ENCODE measurements at places on chromosomes 7 and 10.

DNA sequence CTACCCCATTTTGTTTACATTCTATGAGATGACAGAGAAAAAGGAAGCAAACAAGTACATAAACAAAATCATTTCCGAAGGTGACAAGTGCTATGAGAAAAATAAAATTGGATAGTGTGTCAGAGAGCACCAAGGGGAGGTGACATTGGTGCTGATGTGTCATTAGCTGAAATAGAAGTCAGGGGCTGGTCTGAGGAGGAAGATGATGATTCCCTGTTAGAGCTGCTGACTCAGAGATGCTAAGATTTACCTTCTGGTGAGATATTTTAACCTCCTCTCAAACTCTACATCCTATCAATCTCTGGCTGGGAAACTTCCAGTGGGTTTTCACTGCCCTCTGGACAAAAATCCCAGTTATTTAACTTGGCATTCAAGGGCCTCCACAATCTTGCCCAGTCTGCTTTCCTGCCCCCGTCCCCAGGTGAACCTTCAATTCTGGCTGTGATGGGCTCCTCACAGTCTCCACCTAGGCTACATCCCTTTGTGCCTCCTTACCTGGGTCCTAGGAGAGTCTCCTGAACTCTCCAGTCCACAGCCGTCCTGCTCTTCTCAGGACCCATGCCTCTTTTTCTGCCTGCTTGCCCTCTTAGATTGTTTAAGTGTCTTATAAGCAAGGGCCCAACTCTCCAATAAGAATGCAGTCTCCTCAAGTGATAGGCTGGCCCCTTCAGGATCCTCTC, 26.6 kb downstream of the DUSP5 start:
- DNase-seq = no peak

GRCh38 chr10:80196950-80197315, 8.4 kb downstream of the ANXA11 start:
- no peak for DNase-seq

DNA sequence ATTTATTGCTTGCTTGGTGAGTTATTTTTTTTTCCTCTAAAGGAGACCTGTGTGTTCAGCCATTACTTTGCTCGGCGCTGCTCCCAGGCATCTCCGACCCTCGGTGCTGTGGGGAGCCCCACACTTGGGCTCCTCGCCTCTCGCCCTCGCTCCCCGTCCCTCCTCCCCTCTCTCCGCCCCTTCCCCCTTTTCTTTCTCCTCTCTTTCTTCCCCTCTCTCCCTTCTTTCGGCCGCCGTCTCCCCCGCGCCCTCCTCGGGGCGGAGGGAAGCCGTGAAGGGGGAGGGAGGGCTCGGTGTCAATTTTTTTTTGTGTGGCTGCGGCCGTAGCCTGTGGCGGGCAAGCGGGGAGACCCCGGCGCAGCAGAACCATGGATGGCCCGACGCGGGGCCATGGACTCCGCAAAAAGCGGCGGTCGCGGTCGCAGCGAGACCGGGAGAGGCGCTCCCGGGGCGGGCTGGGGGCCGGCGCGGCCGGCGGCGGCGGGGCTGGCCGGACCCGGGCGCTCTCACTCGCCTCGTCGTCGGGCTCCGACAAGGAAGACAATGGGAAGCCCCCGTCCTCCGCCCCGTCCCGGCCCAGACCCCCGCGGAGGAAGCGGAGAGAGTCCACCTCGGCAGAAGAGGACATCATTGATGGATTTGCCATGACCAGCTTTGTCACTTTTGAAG, 1.1 kb downstream of the AUTS2 start:
- DNase-seq = no peak

- no peak for DNase-seq
Measured at GRCh38 chr10:72105710-72106109, 17.4 kb upstream of the SPOCK2 start.

DNA sequence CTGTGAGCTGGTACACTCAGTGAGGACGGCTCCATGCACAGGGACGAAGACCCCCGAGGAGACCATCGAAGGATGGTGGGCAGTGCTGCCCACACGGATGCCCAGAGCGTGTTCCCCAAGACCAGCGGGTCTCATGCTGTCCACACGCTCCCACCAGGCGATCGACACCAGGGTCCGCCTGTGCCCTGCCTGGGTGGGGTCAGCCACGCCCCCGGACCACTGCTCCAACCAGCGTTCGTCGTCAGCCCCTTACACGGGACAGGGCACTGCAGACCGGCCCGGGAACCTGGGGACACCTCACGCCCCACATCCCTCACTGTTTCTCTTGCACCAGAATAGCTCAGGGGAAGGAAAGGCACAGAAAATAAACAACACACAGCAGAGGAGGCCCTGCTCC, 223.5 kb downstream of the DNAJB6 start:
- DNase-seq = no peak

DNA sequence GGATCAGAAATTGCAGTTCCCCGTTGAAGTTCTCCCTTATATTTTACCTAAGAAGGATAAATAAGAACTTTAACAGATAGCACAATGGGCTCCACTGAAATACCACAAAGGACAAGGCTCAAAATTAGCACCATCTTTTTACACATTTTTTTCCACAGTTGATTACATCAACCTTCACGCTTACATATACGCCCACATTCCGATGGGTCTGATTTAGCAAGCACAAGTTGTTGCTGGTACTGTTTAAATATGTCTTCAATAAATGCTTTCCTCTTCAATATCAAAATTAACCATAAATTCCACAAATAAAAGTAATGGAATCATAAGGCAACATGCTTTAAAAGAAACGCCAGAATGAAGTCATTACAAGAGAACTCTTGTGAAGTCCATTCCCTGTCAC, 79.5 kb downstream of the NEBL start:
- no peak for DNase-seq

DNA sequence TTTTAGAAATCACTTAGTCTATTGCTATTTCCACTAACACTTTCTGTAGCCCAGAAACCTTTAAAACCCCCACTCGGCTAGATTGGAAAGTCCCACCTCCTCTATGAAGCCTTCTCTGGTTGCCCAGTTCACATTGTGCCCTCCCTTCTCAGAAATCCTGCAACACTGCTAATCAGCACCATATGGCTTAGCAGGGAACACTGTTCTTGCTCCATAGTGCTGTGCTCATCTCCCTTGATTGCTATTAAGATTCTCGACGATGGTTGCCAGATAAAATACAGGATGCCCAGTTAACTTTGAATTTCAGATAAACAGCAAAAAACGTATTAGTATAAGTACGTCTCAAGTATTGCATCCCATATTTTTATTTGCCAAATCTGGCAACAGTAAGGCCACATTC, 40.1 kb upstream of the XPNPEP1 start:
- no peak for DNase-seq

GRCh38 chr10:43573250-43574000, 991 bp downstream of the ZNF239 start:
- no peak for DNase-seq

DNA sequence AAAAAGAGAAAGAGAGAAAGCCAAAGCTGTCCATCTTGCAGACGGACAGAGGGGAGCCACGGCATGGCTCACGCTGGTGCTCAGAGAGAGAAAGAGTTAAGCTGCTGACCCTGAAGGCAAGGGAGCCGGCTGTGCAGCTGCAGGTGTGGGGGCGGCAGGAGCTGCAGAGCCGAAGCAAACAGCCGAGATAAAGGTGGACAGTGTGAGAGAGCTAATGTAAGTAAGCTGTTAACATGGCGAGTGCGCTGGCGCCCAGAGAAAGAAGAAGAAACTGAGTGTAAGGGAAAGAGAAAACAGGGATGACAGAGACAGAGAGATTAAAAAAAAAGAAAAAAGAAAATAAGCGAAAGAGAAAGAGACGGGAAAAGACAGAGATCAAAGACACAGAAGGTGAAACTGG, 18.2 kb downstream of the COL17A1 start:
- no peak for DNase-seq

DNA sequence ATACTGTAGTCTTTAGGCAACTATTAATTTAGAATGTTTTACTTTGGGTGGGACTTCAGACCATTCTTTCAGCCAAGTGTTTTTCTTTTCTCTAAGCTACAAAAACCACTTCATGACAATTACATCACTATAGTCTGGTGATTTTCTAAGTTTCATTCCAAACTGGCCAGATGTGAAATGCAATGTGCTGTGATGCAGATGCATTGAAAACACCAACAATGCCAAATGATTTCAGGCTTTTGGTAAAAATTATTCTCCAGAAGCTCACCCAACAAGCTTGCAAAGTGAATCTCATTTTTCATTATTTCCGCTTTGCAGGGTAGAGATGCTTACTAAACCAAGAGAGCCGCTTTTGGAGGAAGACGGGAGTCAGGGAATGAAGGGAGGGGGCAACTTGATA, 118.4 kb upstream of the ANK3 start:
- no peak for DNase-seq

DNA sequence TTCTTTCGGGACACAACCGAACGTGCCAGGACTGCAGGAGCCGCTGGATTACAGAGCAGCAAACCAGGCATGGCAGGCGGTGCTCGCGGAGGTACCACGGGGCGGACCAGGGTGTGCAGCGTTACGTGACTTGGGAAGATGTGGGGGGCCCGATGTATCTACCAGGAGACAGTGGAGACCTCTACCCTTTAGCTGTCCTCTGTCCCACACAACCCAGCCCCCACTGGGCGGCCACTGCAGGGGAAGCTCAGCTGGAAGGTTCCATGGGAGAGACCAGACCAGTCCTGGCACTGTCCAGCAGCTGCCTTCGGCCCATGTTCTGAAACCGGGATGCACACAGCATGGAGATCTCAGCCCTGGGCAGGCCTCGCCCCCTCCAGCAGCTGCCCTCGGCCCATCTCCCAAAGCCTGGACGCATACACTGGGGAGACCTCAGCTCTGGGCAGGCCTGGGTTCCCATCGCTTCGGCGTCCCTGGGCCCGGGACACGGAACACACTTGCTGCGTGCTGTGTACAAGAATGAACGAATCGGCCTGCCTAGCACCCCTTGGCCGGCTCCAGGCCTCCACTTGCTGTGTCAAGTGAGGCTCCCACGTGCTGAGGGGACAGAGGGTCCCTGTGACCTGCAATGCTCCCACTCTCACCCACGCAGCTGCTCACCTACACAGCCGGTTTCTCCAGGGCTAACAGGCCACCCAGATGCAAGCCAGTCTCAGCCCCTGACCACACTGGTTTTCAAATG, 177.4 kb downstream of the ELFN1 start:
- DNase-seq = no peak

DNA sequence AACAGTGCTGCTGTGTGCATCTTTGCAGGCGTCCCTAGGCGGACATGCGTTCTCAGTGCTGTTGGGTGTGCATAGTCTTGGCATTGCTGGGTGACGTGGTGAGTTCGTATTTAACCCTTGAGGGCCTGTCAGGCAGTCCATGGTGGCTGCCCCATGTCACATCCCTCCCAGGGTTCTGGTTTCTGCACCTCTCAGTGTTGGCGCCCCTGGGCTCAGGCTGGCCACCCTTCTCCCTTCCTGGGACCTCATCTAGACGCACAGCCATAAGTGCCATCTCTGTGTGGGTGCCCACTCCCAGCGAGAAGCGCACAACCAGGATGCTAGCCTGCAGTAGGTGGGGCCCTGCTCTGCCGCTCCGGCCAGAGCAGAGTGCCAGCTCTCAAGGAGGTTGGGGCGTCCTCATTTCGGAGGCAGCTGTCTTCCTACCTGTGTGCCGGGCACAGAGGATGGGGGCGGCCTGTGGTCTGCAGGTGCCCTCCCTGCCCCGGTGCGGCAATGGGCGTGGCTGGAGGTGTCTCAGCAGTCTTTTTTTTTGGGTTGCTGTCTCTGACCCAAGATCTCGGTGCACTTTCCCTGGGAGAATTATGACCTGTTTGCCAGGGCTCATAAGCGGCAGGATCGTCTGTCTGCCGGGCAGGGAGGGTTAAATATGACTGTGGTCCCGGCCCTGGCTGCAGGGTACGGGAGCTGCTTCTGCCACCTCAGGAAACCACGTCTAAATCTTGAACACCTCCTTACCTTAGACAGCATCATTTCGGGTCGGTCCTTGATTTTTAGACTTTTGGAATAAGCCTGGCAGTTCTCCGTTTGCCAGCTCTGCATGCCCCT, 6.5 kb downstream of the INPP5A start:
- DNase-seq = no peak

- peak; percentile 62 for DNase-seq
Measured at GRCh38 chr7:37208528-37208927, 240.1 kb downstream of the ELMO1 start.

DNA sequence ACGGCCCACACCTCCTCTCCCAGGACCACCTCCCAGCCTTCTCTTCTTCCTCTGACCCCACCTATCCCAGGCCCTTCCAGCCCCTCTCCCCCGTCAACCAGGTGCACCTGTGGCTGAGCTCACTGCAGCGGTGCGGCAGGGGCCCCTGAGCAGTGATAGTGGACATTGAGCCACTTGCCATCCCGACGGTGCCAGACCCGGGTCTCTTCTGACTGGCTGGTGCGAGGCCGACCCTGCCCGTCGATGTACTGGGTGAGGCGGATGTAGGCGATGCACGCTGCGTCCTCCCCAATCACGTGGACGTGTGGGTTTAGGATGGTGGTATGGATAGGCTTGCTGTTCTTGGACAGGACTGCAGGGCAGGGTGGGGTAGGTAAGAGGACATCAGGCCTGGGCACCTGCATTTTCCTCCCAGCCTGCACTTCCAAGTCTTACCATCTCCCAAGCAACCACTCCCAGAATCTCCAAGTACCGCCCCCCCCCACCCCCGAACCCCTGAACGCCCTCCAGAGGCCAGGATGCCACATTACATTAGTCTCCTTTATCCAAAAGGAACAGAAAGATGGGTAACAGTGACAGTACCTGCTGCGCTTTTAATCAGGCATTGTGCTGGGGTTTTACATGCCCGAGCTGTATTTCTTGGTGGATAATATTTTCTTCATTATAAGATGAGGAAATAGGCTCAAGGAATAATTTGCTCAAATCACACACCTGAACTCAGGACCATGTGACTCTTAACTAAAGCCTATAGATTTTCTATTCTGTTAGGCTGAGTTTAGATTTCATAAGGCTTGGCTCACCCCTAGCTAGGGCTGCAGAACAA, 3.7 kb upstream of the NDST2 start:
- peak; percentile 34 for DNase-seq

DNA sequence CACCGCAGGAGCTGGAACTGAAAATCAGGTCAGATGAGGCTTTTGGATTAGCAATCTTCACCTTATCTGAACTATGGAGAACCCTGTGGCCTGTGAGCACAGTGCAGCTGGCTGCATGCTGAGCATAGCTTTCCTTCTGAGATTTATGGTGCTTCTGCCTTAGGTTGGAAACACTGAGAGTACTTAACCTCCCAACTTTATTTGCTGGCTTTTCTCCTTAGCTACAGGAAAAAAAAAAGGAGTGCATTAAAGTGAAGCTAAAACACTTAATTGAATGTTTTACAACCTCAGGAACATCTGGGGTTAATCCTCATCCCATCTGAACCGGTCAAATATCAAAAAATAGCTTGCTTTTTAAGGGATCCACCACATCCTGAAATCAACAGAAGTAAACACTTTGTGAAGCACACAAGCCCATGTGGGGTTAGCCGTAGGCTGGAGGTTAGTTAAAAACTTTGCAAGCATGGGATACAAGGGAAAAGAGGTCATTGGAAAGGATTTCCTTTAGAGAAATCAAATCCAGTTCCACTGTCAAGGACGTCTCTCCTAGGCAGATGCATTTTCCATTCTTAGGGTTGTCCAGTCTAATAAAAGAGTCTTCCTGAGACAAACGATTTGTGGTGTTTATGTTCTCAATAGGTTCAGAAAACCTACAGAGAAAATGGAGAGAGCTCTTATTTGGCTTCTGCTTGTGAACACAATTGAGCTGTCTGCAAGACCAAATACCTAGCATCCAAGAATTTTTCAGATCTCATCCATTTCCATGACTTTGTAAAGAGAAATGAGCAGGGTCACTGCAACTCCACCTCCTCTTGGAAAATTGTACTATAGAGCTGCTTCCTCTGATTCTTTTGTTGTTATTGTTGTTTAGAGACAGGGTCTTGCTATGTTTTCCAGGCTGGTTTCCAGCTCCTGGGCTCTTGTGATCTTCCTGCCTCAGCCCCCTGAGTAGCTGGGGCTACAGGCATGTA, 470.4 kb upstream of the IGFBP3 start:
- DNase-seq = no peak
